ENCODE measurements at places on chromosomes 1 and 21. TPM values are rescaled to one million over a fixed set of nuclear protein-coding genes. Genes with fewer than 3 reads are reported as not detected.

Gene FMO4
- 2.7 TPM for total RNA-seq

Gene NPPA
- total RNA-seq: not detected

Gene TACSTD2
- 187 TPM for total RNA-seq

Gene MAP10
- 2.7 TPM for total RNA-seq

Gene OR2T35
- total RNA-seq: not detected

Gene PLA2G2A
- 1.8 TPM for total RNA-seq

Gene NLRP3
- 4.6 TPM for total RNA-seq

Gene SLAMF9
- total RNA-seq: 0.43 TPM

Gene FAM163A
- 0.09 TPM for total RNA-seq

- no peak for DNase-seq
- no peak overlapping the region for H3K27ac ChIP-seq
- no peaks in the 10 kb centered on the region for H3K36me3 ChIP-seq
- H3K4me1 ChIP-seq: no peaks in the 10 kb centered on the region
- no peak overlapping the region for H3K4me3 ChIP-seq
- H3K27me3 ChIP-seq: no peaks in the 10 kb centered on the region
These were observed 245.4 kb upstream of the POU3F1 start for GRCh38 chr1:38291906-38292521.

GRCh38 chr1:90023691-90024090 lies 28.8 kb downstream of the ZNF326 start:
- no peaks in the 10 kb centered on the region for H3K4me1 ChIP-seq
- DNase-seq: no peak
- H3K27ac ChIP-seq: no peak overlapping the region
- H3K27me3 ChIP-seq: no peaks in the 10 kb centered on the region
- H3K4me3 ChIP-seq: no peak overlapping the region
- peaks cover 48% of the 10 kb centered on the region for H3K36me3 ChIP-seq

GRCh38 chr1:77447669-77448068 lies 165.8 kb downstream of the AK5 start:
- H3K27me3 ChIP-seq: no peaks in the 10 kb centered on the region
- no peak overlapping the region for H3K4me3 ChIP-seq
- DNase-seq: no peak
- H3K36me3 ChIP-seq: no peaks in the 10 kb centered on the region

DNA sequence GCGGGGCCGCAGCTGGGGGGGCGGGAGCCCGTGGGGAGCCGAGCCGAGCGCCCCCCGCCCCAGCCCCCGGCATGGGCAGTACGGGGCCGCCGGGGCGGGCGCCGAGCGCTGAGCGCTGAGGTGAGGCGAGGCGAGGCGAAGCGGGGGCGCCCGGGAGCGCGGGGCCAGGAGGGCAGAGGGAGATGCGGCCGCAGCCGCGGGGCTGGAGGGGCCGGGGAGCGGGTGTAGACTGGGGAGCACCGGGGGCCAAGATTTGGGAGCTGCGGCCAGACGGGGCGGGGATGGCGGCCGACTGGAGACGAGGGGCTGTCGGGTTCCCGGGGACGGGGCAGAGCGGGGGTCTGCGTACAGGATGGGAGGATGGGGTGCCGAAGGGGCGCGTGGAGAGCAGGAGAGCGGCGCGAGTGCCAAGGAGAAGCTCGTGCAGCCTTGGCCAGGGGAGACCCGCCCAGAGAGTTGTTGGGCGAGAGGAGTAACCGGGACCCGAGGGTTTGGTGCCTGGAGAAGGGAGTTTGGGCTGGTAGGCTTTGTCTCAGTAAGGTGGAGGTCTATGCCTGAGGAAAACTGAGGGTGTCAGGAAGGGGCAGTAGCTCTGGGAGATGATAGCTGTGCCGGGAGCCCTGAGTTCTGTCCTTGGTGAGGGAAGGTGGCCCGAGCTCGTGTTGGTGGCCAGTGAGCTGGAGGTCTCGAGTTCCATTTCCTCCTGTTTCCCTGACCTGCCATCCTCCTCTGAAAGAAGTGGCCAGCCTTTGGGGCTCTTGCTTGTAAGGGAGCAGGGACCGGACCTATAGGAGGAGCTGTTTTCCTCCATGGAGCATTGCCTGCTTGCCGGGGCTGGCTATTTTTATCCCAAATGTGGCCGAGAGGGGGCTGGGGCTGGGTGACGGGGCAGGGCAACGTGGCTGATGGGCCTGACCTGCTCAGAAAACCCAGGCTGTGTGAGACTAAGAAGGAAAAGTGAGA lies 539 bp downstream of the ATP8B2 start:
- peak overlapping the region; percentile 89 for H3K27ac ChIP-seq
- H3K4me1 ChIP-seq: peaks cover 8% of the 10 kb centered on the region
- H3K36me3 ChIP-seq: peaks cover under 1% of the 10 kb centered on the region

DNA sequence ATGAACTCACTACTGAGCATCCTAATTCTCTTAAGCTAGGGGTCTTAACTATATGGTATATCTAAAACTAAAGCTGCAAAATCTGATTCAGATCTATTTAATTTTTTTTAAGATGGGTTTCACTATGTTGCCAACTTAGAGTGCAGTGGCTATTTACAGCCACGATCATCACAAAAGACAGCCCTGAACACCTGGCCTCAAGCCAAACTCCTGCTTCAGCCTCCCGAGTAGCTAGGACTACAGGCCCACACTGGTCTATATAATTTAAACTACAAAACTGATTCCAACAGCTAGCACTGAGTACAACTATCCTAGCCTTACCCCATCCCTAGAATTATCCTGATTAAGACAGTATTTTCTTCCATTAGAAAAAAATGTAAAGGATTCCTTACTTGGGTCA lies 37.1 kb downstream of the EIF4G3 start:
- H3K27me3 ChIP-seq: no peaks in the 10 kb centered on the region
- H3K27ac ChIP-seq: no peak overlapping the region
- no peaks in the 10 kb centered on the region for H3K36me3 ChIP-seq

GRCh38 chr21:25396135-25396711 lies 211.1 kb downstream of the MRPL39 start:
- H3K4me1 ChIP-seq: no peaks in the 10 kb centered on the region
- no peak for DNase-seq
- H3K27me3 ChIP-seq: no peaks in the 10 kb centered on the region
- no peak overlapping the region for H3K4me3 ChIP-seq
- H3K36me3 ChIP-seq: no peaks in the 10 kb centered on the region

DNA sequence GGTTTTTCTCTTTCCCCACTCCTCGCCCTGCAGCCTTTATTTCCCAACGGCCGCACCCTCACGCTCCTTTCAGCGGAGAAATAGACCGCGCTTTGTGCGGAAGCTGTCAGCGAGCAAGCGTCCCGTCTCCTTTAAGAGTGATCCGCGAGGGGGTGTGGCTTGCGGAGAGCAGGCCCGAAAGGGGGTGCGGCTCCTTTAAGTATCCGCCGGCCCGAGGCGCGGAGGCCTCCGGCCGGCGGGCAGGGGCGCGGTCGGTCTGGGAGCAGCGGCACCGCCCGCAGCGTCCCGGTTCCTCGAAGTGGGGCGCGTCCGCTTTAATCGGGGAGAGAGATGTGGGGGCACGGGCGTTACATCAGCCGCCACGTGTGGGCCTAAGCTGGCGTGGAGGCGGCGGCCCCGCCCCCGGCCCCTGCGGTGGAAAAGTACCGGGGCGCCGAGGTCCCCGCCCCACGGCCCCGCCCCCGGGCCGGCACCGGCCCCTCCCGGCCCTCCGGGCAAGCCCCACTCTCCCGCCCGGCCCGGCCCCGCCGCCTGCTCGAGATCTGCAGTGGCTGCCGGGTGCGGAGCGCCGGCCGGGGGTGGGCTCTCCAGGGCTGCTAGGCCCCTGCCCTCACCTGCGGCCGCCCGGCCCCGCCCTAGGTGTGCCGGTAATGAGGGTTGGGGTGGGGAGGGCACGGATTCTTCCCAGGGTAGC lies 1.2 kb downstream of the SLC6A9 start:
- DNase-seq: peak; percentile 92
- peaks cover 9% of the 10 kb centered on the region for H3K4me1 ChIP-seq
- H3K27me3 ChIP-seq: no peaks in the 10 kb centered on the region

DNA sequence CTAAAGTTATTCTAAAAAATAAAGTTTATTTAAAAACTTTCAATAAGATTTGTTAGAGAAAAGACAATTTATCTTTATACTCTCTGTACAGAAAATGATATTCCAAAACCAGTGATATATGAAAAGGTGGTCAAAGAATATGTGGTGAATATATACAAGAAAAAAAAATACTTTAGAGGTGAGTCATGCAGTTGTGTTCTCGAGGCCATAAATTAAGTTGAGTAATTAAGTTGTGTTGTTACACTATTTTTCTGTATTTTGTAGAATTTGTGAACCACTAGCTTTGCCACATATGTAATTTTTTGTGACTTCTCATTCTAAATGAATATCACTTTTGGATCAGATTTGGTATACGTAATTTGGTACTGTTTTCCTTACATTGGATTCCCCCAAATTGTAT lies 23.6 kb upstream of the DUSP10 start:
- H3K27me3 ChIP-seq: no peaks in the 10 kb centered on the region
- H3K4me1 ChIP-seq: no peaks in the 10 kb centered on the region
- no peaks in the 10 kb centered on the region for H3K36me3 ChIP-seq
- DNase-seq: no peak

DNA sequence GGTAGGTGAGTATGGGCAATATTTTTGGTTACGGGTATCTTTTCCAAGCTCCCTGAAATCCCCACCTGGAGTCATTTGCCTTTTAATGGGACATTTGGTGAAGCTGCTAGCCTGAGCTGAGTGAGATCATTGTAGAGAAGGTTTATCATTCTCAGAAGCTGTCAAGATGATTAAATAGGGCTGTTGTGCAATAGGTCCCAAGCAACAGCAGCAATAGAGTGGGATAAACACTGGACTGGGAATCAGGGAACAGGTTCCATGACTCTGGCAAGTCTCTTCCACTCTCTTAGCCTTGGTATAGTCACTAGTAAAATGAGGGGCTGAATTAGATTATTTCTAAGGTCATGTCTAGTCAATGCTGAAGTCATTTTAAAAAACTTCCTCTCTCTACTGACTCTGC lies 30.3 kb upstream of the FAM78B start:
- no peaks in the 10 kb centered on the region for H3K36me3 ChIP-seq
- H3K27me3 ChIP-seq: no peaks in the 10 kb centered on the region
- no peak overlapping the region for H3K4me3 ChIP-seq

- no peaks in the 10 kb centered on the region for H3K27me3 ChIP-seq
- peaks cover 32% of the 10 kb centered on the region for H3K4me1 ChIP-seq
- no peak overlapping the region for H3K4me3 ChIP-seq
- no peaks in the 10 kb centered on the region for H3K36me3 ChIP-seq
- DNase-seq: no peak
These were observed 159.9 kb downstream of the ZBTB18 start for GRCh38 chr1:244210884-244211558.

DNA sequence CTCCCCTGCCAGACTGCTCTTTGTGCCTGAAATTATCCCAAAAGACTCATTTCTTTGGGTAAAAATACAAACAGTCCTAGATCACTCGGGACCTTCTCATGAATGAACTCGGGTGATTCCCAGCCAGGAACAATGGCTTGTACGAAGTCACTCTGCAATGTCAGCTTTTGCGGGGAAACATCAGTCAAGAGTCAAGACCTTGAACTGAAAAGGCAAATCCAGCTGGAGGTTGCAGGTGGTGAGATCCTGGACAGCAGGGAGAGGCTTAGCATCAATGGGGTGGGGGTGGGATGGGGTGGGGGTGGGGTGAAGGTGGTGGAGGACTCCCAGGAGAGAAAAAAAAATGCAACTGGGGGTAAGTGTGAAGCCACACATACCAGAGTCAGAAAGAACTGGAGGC lies 115.0 kb upstream of the SLC25A33 start:
- peaks cover 3% of the 10 kb centered on the region for H3K4me1 ChIP-seq
- no peak overlapping the region for H3K4me3 ChIP-seq
- DNase-seq: no peak
- no peaks in the 10 kb centered on the region for H3K27me3 ChIP-seq
- H3K36me3 ChIP-seq: no peaks in the 10 kb centered on the region
- no peak overlapping the region for H3K27ac ChIP-seq

- H3K36me3 ChIP-seq: no peaks in the 10 kb centered on the region
- H3K27me3 ChIP-seq: no peaks in the 10 kb centered on the region
- no peak for DNase-seq
- no peak overlapping the region for H3K4me3 ChIP-seq
- peak overlapping the region; percentile 82 for H3K27ac ChIP-seq
These were observed 78.9 kb downstream of the CD46 start for GRCh38 chr1:207830788-207831187.

DNA sequence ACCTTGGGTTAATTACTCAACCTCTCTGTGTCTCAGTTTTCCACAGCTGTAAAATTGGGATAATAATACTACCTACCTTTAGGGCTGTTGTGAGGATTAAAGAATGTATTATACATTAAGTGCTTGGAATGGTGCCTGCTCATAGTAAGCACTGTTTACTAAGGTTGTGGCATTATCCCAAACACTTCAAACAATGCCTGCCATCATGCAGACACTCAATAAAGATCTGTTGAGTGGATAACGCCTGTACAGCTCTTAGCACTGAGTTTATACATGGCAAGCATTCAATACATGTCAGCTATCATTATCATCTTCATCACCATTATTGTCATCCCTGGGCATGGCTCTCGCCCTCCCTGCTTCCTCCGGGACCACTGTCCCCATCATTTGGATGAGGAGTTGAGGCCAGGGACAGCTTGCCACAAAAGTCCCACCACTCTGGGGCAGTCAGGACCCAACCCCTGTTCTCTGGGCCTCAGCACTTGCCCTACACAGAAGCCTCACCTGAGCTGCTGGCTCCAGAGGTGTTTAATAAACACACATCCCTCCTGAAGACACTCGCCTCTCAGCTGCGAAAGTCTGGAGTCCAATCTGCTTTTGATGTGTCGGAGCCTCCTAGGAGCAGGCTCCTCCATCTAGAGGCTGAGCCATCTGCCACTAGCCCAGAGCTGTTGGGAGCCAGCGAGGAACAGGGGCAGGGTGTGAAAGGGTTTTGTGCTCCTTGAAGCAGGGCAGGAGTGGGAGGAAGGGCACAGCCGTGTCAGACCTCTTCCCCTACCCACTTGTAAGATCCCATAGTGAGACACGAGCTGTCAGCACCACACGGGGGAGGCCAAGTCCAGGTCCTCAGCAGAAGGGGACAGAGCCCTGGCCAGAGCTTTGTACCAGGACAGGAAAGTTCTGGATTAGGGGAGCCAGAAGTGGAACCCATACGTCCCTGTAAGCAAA lies 80.9 kb upstream of the ZC3H12A start:
- H3K4me3 ChIP-seq: no peak overlapping the region
- peaks cover 8% of the 10 kb centered on the region for H3K27me3 ChIP-seq
- H3K4me1 ChIP-seq: no peaks in the 10 kb centered on the region
- H3K27ac ChIP-seq: no peak overlapping the region
- DNase-seq: no peak
- H3K36me3 ChIP-seq: no peaks in the 10 kb centered on the region

Data from lung (tissue), 17 donors.